ENCODE measurements at places on chromosomes 7 and 10.

DNA sequence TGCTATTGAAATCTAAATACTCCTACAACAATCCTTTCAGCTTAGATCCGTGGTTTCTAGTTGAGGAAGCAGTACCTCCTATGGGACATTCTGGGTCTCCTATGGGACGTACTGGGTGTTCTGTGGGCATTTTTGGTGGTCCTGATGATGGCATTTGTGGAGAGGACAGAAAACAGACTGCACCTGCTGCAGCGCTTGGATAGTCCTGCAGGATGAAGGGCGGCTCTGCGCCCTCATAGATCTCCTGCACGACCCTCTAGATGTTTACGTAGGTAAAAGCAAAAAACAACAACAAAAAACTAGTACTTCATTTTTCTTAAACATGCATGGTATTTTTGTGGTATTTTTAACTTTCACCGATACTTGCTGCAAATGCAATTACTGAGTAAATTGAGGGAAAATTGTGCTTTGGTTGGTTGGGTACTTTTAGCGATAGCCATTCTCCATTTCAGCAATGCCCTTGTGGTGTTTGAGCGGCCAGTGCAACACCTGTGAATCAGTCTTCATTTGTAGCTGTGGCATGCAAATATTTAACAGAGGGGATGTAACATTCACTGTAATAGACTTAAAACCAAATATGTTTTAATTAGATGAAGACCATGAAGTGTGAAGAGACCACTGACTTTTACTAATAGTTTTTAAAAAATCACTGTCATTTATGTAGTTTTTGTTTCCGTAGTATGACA lies 461.2 kb downstream of the SDK1 start:
- DNase-seq, result no peak

GRCh38 chr10:97018251-97019212 lies 167.2 kb downstream of the SLIT1 start:
- DNase-seq, result peak; percentile 75

DNA sequence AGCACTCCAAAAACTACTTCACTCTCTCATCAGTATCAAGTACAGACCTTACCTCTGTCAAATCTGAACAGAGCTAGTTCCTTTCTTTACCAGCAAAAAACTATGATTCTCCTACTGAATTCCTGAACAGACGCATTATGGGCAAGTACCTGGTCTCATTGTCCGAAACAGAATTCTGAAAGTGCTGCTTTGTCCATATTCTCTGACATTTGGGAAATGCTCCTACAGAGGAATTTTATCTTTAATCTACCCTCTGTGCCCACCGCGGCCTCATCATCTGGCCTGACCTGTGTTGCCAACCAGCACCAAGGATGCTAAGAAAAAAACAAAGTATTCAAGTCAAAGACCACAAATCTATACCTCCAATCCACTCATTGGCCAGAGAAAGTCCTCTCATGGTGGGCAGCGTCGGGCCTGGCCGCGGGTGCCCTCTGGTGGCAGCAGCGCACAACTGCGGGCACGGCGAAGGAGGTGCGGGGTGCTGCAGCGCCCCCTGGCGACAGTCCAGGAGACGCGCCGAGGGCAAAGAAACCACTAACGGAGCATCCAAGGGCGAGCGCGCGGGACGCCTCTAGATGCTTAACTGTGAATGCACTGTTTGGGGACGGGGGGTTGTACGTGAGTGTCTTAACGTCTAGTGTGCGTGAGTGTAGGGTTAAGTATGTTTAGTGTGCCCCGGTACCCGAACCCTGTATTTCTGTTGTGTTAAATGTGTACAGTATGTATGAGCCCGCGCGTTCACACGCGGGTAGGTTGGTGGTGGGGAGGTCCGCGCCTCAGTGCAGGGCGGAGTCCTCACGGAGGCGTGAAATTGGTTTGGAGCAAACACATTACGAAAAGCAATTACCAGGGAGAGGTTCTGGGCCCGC lies 5.0 kb upstream of the GBX1 start:
- peak; percentile 65 for DNase-seq

DNA sequence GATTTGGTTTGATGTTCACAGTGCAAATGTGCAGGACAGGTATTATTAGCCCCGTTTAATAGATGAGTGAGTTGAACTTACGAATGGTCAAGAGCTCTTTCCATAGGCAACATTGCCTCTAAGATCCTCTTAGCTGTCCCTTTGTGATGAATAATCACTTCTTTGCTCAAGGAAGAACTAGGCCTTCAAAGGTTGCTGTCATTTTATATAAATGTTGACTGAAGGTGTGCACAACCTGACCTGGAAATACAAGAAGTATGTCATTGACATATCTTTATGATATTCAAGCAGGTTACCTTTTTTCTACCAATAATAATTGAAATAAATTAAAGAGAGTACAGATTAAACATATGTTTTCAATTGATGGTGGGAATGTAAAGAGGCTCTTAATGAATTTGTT lies 48.5 kb upstream of the GLCCI1 start:
- no peak for DNase-seq

GRCh38 chr7:49878089-49878488 lies 104.7 kb downstream of the VWC2 start:
- no peak for DNase-seq

GRCh38 chr7:77235276-77235675 lies 35.7 kb upstream of the FGL2 start:
- DNase-seq, result no peak

DNA sequence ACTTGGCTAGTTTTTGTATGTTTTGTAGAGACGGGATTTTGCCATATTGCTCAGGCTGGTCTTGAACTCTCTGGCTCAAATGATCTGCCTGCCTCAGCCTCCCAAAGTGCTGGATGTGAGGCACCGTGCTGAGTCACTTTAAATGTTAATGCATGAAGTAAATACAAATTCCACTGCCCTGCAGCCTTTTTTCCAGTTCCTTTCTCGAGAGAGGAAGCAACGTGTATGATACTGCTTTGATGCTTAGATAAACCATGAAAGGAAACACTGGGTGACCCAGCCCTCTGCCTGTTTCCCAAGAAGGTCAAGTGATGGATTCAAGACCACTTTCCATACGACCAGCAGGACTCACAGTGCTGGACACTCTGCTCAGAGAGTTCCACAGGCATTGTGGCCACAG lies 11.3 kb upstream of the MRPS24 start:
- no peak for DNase-seq
